AG04449 (cell line): ENCODE measurements at places on chromosomes 1 and 21.

DNA sequence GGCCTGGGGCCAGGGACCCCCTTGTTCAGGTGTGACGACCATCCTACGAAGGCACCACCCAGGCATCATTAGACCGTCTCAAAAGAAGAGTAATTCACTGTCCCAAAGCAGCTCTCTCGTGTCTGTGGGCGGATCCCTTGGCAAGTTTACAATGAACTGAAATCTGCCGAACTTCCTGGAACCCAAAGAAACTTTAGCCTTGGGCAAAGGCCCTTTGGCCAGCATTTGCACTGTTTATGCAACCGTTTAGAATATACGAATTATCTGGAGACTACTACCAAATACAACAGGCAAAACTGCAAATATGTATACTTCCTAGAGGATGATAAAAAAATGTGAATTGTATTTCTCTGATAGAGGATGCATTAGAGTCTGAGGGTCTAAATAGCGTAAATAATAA lies 1.4 kb upstream of the SOD1 start:
- DNase-seq = no peak

DNA sequence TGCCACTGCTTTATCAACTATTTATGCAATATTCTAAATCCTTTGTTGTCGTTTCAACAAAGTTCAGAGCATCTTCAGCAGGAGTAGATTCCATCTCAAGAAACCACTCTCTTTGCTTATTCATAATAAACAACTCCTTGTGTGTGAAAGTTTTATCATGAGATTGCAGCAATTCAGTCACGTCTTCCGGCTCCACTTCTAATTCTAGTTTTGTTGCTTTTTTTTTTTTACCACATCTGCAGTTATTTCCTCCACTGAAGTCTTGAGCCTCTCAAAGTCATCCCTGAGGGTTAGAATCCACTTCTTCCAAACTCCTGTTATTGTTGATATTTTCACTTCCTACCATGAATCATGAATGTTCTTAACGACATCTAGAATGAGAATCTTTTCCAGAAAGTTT lies 14.8 kb upstream of the ETS2 start:
- no peak for DNase-seq

- no peak for DNase-seq
Observed at GRCh38 chr1:228337711-228338520, 68.7 kb downstream of the TRIM11 start.

- no peak for DNase-seq
Observed at GRCh38 chr1:6580119-6580592, 362 bp downstream of the ZBTB48 start.

- DNase-seq = peak; percentile 77
Observed at GRCh38 chr1:115280064-115280463, 58.0 kb downstream of the NGF start.

DNA sequence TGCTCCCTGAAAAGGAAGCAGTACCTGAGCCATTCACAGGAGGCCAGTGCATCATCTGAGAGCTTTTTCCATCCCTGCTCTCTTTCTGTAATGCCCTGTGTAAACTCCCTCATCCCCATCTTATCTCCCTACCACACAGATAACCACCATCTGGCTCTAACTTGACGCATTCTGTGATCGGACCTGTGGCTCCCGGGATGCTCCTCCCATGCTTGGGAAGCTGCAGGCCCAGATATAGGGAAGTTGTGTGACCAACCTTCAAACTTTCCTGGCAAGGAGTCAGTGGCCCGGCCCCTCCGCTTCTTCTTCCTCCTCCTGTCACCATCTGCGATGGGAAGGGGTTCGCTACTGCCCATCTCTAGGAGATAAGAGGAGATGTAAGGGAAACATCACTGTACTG lies 21.1 kb downstream of the MKNK1 start:
- no peak for DNase-seq

DNA sequence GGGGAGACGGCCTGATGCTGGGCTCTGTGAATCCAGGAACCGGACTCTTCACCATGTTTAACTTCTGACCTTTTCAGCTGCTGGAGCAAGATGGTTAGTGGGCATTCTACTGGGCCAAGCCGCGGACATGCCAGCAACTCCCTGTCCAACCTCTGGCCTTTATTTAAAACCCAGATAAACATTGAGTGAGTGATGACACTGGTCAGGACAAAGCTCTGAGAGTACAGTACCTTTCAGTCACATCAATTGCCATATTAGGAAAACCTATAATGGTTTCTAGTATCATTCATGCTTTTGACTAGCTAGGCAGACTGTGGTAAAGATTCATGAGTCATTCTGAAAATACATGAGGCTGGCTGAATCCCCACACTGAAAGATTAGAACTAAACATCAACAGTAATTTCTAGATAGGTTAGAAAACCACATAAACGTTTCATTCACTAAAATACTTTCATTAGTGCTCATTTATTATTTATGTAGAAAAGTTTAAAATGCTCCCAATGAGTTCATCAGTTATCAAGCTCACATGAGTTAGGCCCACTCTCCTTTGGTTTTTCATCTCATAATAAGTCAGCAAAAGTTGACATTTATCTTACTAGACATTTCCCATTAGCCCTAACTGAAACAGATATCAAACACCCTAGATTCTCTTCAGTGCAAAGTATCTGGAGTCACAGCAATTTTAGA lies 7.1 kb upstream of the ACTA1 start:
- DNase-seq = peak; percentile 45

GRCh38 chr1:5651964-5652821 lies 340.0 kb downstream of the NPHP4 start:
- DNase-seq = no peak

GRCh38 chr1:46533179-46533864 lies 18.1 kb downstream of the KNCN start:
- DNase-seq = no peak

GRCh38 chr1:56258371-56258770 lies 321.0 kb downstream of the PLPP3 start:
- DNase-seq = no peak

DNA sequence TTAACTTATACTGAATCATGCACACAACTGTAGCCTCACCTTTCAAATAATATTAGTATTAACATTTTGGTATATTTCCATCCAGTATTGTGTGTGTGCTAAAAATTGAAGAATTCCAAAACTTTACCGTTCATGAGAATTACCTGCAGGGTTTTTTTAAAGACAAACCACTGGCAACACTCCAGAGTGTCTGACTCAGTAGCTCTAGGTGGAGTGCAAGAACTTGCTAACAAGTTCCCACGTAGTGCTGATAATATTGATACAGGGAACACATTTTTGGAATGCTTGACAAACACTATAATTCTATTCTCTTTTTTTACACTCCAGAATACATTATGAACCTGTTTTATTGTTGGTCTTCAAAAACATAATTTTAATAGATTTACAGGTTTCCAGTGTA lies 27.7 kb upstream of the SLC5A9 start:
- no peak for DNase-seq
